Naive thymus-derived CD8-positive, alpha-beta T cell (primary cell): ENCODE measurements at places on chromosomes 13 and 19. TPM values are rescaled to one million over a fixed set of nuclear protein-coding genes. Genes with fewer than 3 reads are reported as not detected.

CEACAM20 gene
- total RNA-seq = not detected

GRCh38 chr13:64997438-64997837, 2232.7 kb downstream of the PCDH9 start:
- no peak for DNase-seq

GRCh38 chr13:50131920-50132903, 117.0 kb downstream of the KCNRG start:
- DNase-seq = peak; percentile 25

ZNF132 gene
- 10.0 TPM for total RNA-seq

TMEM238 gene
- 10.0 TPM for total RNA-seq
